Inflammatory macrophage treated with lipopolysaccharide for 4 hours (primary cell): ENCODE measurements at places on chromosomes 16 and 17.
A peak's percentile ranks its signal among the peaks of the same experiment; 100 is the strongest.

DNA sequence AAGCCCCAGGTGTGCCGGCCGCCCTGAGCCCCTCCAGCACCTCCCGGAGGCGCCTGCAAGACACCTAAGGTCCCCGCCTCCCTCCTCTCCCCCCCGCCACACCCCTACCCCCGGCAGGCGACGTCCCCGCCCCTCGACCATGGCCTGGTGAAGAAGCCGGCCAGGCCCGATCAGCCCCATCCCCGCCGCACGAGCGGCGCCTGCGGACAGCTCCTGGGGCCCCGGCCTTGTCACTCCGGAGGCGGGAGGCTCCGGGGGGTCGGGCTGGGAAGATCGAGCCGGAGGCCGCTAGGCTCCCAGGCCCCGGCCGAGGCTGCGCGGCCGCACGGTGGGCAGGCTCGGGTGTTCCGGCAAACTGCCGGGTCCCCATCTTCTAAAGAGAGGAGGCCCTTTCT lies 405 bp upstream of the ACE start:
- DNase-seq: no peak

DNA sequence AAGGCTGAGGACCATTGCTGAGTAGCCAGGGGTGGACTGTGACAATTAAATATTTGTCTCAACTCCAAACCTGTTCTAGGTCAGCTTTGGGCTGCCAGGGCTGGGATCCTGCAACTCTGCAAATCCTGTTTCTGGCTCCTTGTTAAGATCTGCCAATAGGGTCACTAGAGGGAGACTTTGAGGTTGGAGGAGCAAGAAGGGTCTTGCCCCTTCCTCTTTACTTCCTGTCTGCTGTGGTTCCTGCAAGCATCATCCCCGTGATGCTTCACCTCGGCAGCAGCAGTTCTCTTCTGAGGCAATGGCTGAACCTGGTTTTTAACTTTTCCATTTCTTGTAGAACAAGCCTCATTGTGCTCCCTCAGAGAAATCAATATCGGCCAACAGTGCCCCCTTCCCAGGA lies 124.6 kb downstream of the IRX5 start:
- no peak for DNase-seq

GRCh38 chr17:74945543-74945942 lies 9.8 kb downstream of the OTOP3 start:
- peak; percentile 22 for DNase-seq

- no peak for DNase-seq
Observed at GRCh38 chr17:42058063-42058462, 7.7 kb upstream of the C17orf113 start.

DNA sequence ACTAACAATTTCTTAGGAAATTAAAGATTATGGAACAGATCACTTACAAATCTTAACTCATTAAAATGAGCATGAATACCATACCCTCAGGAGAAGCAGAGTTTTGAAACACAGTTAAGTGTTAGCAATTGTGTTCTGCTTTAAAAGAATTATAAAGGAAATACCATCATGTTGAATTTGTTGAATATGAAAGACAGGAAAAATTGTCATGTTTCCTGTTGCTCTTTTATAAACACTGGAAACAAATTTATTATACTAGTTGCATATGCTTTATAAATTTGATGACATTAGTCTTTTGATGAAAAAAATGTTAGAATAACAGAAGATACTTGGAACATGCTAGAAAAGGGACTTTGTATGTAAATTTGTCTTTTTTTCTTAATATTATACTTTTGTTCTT lies 59.7 kb downstream of the VMP1 start:
- no peak for DNase-seq

DNA sequence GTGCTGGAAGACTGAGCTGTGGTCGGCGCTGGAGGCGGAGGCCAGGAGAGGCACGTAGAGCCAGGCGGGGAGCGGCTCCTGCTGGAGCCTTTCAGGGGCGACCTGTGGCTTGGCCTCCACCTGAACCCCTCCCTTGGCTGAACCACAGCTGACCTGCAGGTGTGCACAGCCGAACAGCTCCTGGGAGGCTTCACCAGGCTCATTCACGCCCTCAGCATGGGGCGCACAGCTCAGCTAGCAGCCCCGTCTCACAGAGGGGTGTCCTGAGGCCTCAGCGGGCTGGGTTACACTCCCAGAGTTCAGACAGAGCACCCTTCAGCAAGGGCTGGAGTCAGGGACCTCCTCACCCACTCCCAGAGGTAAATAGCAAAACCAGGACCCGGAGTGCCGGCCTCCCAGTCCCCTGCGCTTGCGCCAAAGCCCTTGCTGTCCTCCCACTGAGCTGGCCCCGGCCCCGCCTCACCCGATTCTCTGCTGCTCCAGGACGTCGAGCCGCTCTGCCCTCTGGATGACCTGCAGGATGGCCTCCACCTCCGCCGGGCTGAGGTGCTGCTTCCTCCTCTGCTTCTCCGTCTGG lies 31.7 kb downstream of the RPH3AL start:
- no peak for DNase-seq

GRCh38 chr16:88622866-88623265 lies 15.5 kb upstream of the IL17C start:
- DNase-seq: no peak

GRCh38 chr17:45277992-45278391 lies 16.1 kb upstream of the SPATA32 start:
- no peak for DNase-seq

GRCh38 chr17:73777131-73777449 lies 132.8 kb upstream of the SDK2 start:
- no peak for DNase-seq

GRCh38 chr16:89801800-89802199 lies 14.6 kb downstream of the FANCA start:
- DNase-seq: no peak

DNA sequence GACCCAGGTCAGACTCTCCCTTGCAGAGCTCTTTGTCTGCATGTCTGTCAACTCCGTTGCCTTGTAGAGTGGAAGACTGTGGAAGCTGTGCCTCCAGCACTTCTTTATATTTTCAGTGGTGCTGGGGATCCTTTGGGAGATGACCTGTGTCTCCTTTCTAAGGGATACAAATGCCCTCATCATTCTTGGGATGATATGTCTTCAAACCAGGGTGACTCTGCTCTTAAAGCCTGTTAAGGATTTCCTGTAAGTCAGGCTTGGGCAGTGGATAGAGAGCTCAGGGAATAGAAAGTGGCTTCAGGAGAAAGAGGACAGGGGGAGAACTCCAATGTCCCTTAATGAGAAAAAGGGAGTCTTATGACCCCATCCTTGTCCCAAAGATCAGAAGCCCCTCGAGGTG lies 1.5 kb downstream of the HOXB3 start:
- no peak for DNase-seq

GRCh38 chr17:68600067-68600930 lies 868 bp downstream of the FAM20A start:
- peak; percentile 65 for DNase-seq

GRCh38 chr16:85514598-85515318 lies 98.4 kb upstream of the GSE1 start:
- no peak for DNase-seq

- DNase-seq: no peak
Observed at GRCh38 chr17:70307430-70308225, 138.3 kb downstream of the KCNJ2 start.

DNA sequence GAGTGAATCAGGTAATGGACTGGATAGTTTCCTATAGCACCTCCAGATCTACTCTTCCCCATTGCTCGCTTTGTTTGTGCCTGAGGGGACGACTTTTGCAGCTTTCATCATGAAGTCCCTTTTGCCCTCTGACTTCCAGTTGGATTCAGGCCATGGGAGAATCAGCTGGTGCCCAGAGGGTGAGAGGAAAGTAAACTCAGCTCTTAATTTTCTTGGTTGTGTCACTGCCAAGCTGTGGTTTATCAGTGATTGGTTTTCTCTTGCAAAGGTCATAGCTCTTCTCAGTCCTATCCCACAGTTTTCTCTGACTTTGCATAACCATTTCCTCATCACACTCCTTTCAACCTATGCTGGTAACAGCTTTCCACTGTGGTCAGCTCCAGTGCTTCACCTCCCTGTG lies 200.1 kb downstream of the KCNJ2 start:
- peak; percentile 27 for DNase-seq

DNA sequence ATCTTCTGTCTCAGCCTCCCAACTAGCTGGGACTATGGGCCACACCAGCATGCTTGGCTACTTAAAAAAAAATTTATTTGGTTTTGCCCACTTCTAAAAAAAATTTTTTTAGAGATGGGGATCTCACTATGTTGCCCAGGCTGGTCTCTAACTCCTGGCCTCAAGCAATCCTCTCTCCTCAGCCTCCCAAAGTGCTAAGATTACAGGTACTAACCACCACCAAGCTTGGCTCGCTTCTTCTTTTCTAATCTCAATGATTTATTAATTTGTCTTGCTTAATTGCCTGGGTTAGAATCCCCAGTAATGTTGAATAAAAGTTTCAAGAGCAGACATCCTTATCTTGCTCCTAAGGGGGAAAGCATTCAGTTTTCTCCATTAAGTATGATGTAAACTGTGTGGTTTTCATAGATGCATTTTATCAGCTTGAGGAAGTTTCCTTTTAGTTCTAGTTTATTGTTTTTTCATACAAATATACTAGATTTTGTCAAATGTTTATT lies 65.8 kb upstream of the NACA2 start:
- DNase-seq: no peak

DNA sequence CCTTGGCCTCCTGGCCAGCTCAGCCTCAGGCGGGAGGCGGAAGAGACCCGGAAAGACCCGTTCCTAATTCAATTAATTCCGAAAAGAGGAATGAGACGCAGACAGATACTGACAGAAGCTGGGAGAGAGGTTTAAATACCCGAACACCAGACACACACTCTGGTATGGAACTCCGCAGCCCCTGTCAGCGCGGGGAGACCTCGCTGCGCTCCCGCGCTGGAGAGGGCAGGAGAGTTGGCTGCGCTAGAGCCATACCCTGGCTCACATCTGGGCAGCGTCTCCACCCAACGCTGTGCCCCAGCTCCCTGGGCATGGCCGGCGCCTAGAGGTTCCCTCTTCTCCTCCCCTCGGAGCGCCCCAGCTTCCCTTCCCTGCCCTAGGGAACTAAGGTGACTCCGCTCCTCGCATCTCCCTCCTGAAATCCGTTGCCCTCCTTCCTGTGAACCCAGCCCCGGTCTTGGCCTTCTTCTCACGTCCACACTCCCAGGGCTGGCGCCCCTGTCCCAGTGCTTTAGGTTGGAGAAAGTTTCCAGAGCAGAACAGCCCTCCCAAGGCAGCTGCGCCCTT lies 8.0 kb downstream of the NEUROD2 start:
- no peak for DNase-seq

DNA sequence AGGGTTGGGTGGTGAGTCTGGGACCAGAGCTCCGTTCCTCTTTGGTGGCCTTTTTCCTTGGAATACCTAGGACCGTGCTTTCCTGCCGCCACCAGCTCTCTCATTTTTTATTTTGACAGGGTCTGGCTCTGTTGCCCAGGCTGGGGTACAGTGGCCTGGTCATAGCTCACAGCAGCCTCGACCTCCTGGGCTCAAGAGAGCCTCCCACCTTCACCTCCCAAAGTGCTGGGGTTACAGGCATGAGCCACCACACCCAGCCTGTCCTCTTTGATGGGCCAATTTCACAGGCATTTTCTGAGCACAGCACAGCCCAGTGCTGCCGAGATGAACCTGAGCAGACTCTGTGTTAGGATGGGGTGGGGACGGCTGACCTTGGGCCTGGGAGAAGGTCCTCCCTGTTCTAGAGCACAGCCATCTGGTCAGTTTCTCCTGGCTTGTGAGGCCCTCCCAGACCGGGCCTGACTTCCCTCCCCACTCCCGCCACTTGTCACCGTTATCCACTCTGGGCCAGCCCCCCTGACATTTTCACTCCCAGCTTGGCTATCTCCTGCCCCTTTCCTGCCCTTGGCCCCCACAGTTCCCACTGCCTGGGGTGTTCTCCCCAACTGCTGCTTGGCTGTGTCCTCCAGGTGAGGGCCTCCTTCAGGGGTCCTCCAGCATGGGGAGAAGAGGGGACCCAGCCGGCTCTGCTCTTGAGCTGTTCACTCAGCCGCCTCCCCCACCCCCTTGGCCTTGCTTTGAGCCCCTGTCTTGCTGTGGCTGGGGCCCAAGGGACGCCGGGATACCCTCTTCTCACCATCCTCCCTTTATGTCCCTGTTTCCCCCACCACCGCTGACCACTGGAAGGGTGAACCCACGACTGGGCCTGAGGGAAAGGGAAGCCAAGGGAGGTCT lies 5.0 kb downstream of the ADCY7 start:
- no peak for DNase-seq

DNA sequence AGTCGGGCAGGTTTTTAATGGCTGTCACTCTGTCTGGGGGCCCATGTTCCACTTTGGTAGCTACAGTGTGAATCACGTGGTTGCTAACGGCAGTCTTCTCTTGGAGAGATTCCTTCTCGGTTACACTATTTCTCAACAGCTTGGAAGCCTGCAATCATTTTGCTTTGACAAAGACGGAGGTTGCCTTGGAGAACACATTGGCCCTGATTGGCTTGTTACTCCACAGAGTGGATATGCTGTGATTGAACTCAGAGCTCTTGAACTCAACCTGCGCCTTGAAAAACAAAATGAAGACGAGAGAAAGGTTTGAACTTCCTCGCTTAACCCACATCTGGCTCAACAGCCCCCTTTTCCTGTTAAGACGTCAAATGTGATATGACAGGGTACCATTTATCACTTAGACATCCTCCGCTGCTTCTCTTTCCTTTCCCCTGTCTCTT lies 218.9 kb downstream of the MAF start:
- DNase-seq: peak; percentile 30

- DNase-seq: no peak
Observed at GRCh38 chr17:34680151-34680550, 100.8 kb downstream of the TMEM132E start.

GRCh38 chr16:89035669-89036570 lies 57.7 kb upstream of the ACSF3 start:
- no peak for DNase-seq

- DNase-seq: no peak
Observed at GRCh38 chr16:80014241-80014939, 413.9 kb upstream of the MAF start.

- peak; percentile 36 for DNase-seq
Observed at GRCh38 chr16:67456391-67457081, 24.4 kb downstream of the ATP6V0D1 start.

- no peak for DNase-seq
Observed at GRCh38 chr17:60383379-60383778, 8.6 kb downstream of the USP32 start.

DNA sequence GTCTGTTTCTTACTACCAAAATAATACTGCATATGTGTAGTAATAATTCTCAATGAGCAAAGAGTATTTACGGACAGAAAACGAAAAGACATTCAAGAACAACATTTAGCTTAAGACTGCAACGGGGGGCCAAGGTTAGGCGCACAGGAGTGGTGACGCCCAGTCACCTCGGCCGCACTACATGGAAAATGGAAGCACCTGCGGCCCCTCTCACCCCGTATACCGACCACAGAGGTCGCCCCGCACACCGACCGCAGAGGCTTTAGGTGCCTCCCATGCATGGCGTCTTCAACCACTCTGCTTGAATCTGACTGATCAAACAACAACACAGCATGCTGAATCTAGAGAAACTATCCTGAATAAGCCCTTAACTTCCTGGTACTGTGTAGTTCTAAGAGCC lies 26.4 kb downstream of the CCDC57 start:
- DNase-seq: no peak

- DNase-seq: peak; percentile 85
Observed at GRCh38 chr16:29745853-29746345, at the start of gene C16orf54. Gene C16orf54, minus strand, starts transcription at chr16:29745990. Its CDS starts 1,039 bp downstream, at chr16:29744951.

- no peak for DNase-seq
Observed at GRCh38 chr16:66890799-66891198, 10.5 kb downstream of the PDP2 start.

- DNase-seq: peak; percentile 73
Observed at GRCh38 chr17:48241131-48241591, 133.6 kb downstream of the SNX11 start.
